ENCODE measurements at places on chromosomes 3 and 15.

GRCh38 chr15:26972636-26973035 is 1.7 kb downstream of the GABRG3 start:
- DNase-seq = no peak

DNA sequence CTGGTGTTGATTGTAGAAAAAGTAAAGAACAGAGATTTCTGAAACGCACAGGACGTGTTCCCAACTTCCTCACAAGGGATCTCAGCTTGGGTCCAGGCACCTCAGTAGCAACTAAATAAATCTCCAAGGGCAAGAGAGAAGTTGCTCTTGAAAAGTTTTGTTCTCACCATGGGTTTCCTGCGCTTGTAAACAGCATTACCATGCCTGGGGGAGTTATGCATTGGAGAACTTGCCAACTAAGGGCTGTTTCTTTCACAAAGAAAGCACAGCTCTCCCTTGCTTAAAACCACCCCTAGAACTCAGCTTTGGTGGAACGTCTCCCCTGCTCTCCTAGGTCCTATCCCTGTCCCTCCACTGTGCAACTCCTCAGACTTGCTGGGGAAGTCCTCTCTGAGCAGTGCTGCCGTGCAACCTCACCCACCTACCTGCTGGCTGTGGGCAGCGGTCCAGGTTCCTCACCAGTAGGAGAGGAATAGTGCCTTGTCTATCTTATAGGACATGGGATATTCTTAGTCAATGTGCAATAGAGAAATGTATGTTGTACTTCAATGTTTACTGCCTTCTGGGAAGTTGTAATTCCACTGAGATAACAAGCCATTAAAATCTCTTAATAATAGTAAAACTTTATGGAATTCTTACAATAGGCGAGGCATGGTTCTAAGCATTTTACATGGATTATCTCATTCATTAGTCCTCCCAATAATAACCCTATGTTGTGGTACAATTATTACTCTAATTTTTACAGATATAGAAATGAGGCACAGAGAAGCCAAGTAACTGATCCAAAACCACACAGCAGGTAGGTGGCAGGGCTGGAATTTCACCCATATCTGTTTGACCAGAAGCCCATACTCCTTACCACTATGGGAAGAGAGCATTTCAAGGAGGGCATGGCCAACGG is 51.5 kb downstream of the UMPS start:
- DNase-seq = peak; percentile 29

DNA sequence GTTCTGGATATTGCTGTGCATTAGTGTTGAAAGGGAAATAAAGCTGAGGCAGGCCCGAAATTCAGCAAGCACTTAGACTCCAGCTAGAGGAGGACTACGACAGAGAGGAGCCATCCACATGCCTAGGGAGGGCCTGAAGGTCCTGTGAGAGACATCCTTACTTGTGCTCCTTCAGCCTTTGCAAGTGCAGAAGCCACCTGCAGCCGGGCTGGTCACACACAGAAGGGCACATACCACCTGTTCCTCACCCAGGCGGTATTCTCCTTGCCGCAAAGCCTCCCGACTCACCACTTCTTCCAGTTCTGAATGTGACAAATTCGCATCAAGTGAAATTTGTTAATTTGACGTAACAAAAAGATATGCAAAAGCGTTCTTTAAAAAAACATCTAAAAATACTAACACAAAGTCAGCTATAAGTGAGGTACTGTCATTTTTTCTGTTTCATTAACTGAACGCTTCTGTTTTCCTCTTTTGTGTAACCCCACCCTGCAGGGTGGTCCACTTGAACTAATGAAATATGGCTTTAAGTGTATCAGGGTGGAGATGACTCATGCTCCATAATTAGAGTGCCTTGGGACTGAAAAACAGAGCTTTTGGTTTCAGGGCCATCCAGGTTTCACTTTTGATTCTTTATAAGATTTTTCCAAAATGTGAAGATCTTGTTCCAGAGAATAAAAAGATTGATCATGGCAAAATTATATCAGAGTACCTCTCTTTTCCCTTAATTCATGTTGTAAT is 467.9 kb upstream of the ATP11B start:
- no peak for DNase-seq

DNA sequence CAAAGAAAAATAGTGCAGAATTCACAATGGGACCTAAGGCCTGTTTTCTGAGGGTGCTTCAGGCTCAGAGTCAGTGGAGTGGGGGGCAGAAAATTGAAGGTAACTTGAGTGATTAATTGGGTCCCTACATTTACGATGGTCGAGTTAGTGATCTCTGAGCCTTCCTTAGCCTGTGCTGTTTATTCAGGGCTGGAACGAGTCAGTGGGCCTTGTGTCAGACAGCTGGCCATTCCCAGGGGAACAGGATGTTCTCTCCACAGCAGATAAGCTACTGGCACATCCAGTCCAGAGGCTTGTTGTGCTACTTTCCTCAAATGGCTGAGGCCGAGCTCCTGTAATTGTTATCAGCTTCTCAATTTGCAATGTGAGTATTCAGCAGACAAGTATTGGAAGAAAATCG is 29.2 kb upstream of the CNTN3 start:
- peak; percentile 61 for DNase-seq

- no peak for DNase-seq
Measured at GRCh38 chr3:136166507-136166906, 29.6 kb downstream of the MSL2 start.

DNA sequence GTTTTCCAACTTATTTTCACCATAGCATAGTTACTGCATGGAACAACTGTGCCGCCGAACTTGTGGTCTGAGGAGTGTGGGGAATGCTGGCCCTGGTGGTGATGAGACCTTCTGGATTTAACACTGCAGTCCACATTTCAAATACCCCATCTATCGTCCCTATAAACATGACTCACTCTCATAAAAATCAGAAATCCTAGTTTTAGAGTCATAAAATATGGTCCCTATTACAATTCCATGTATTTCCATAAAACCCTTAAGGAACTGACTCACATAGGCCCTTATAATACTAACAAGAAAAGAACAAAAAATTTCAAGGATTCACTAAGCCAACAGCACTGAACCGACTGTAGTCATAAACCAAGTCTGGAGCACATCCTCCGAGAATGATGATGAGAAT is 147.2 kb downstream of the FOXP1 start:
- DNase-seq = no peak

DNA sequence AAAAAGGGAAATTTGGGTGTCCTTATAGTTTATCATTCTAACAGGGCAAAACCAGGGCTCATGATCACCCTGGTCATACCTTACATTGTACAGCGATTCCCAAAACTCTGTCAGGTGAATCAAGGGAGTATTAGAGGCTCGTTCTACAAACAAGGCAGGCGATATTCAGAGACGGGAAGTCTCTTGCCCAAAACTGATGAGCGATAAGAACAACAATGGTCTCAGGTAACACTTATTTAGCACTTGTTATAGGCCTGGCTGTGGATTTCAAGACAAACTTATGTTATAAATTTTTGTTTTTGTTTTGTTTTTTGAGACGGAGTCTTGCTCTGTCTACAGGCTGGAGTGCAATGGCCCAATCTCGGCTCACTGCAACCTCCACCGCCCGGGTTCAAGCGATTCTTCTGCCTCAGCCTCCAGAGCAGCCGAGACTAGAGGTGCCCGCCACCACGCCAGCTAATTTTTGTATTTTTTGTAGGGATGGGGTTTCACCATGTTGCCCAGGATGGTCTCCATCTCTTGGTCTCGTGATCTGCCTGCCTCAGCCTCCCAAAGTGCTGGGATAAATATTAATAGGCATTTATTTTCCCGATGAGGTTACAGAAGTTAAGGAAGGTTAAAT is 12.8 kb downstream of the BCL2L10 start:
- DNase-seq = no peak

DNA sequence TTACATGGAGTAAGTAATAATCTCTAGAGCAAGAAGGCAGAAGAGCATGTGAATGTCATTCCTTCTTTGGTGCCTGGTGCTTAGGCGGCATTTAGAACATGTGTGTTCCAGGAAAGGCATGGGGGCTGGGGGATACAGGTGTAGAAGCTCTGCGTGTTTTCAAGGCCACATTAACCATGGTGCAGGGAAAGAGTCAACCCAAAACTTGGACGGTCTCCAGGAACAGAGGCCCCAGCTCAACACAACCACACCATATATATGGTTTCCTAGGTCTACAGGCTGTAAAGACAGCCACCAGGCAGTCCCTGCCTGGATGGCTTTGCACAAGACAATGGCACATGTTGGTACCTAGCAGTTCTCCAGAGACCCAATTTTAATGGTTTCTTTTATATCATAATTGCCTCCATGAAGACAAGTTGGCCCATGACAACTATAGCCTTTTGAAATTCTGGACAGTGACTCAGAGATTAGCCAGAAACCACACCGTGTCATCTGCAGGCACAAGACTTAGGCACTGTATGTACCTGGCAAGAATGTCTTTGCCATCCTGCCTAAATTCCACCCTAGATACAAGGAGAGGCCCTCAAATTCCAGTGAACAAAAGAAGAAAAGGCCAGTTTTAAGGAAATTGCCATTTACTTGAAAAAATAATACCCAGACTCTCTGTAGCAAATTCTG is 25.0 kb upstream of the DGKG start:
- no peak for DNase-seq

GRCh38 chr15:59191855-59192237 is 14.8 kb upstream of the LDHAL6B start:
- DNase-seq = peak; percentile 80

DNA sequence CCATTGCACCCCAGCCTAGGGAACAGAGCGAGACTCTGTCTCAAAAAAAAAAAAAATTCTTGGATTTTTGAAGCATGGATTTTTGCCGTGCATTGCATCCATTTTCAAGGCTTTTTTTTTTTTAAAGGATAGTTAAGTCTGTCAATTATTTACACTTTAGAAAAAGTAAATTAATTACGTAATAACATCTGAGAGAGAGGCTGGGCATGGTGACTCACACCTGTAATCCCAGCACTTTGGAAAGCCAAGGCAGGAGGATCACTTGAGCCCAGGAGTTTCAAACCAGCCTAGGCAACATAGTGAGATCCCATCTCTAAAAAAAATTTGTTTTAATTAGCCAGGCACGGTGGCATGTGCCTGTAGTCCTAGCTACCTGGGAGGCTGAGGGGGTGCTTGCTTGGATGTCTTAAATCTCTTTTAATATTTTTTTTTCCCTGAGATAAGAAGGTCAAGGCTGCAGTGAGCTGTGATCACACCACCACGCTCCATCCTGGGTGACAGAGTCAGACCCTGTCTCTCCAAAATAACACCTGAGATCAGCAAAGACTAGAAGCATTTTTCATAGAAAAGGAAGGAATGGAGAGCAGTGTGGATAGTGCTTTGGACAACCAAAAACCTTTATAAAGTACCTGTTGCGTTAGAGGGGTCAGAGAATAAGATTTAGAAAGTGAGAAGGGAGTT is 6.8 kb upstream of the SENP7 start:
- no peak for DNase-seq

DNA sequence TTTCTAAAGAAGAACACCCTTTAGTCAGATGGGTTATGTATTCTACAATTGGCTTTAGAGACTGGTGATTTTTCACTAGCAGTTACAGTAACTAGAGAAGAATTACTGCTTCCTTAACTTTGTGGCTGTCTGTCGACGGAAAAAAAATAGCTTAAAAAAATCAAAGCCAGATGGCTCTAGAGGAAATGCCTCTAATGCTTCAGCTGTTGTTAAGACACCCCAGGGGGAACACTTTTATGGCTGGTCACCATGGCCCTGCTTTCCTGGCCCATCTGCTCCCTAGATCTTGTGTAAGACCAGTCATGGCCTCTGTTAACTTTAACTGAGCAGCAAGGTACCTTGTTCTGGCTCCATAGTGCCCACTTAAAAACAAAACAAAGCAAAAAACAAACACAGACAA is 198.6 kb upstream of the PLSCR5 start:
- peak; percentile 72 for DNase-seq

DNA sequence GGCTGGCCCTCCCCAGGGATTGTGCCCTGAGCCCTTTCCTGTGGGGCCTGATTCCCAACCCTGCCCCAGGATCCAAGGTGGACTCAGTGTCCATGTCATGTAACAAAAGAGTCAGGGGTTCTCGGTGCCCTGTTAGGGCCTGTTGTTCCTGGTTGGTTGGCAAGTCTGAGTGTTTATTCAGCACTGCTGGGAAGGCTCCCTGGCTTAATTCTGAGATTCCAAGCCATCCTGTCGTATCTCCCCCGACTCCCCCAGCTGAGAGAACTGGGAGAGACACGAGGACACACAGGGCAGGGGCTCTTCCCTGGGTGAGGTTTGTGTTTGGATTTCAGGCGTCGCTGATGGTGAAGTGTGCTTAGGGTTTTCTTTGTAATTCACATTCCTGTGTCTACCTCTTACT is 78.3 kb downstream of the EEFSEC start:
- DNase-seq = no peak

- DNase-seq = no peak
Measured at GRCh38 chr3:182905623-182906022, 74.7 kb downstream of the DCUN1D1 start.

DNA sequence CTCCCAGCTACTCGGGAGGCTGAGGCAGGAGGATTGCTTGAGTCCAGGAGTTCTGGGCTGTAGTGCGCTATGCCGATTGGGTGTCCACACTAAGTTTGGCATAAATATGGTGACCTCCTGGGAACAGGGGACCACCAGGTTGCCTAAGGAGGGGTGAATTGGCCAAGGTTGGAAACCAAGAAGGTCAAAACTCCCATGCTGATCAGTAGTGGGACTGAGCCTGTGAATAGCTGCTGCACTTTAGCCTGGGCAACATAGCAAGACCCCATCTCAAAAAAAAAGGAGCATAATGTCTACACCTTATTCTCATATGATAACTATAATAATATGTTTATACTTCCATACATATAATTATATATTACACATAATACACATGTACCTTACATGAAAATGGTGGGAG is 6.1 kb upstream of the GLB1 start:
- no peak for DNase-seq

DNA sequence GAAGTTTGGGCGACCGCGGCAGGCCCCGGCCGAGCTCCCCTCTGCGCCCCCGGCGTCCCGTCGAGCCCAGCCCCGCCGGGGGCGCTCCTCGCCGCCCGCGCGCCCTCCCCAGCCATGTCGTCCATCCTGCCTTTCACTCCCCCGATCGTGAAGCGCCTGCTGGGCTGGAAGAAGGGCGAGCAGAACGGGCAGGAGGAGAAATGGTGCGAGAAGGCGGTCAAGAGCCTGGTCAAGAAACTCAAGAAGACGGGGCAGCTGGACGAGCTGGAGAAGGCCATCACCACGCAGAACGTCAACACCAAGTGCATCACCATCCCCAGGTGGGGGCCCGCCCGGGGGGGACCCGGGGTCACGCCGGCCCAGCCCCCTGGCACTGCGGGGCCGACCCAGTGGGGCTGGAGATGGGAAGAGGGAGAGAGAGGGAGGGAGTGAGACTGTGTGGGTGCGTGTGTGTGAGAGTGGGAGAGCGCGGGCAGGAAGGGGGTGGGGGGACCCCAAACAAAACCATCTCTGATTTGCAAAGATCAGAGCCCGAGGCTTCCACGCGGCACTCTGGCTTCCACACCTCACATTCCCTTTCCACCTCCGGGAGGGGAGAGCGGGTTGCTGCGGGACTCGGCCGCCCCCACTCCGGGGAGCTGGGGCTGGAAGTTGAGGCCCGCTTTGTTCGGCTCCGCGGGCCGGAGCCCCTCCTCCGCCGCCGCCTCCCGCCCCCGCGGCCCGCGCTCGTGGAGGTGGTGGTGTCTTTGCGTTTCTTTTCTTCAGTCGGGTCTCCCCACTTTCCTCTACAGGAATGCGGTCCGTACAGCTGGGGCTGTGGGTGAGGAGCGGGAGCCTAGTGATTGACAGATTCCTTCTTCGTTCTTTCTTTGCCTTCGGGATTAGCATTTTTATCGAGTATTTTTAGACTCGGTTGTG is 898 bp downstream of the SMAD3 start:
- DNase-seq = peak; percentile 35

Measured in cardiac fibroblast (primary cell).